IMR-90 (cell line): ENCODE measurements at places on chromosomes 1 and 21.
A peak's percentile ranks its signal among the peaks of the same experiment; 100 is the strongest.

DNA sequence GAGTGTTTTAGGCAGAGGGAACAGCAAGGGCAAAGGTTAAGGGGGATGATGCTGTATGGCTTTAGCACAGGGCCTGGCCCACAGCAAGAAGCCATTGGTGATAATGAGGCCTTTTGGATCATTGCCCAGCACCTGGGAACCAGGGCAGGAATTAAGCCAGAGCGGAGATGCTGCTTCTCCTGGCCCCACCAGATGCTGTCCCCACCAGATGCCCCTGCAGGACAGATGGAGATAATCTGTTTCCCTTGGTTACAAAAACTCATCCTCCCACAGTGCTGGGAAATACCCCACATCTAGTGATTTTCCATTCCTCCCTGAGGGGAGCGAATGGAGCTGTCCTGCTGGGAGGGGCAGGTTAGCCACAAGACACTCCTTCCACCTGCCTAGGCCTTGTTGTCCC, 18.8 kb downstream of the OPRD1 start:
- no peak for DNase-seq

GRCh38 chr1:193705554-193705981, 519.2 kb upstream of the B3GALT2 start:
- no peak for DNase-seq

- DNase-seq: no peak
Observed at GRCh38 chr1:53556657-53557227, 97.5 kb downstream of the DMRTB1 start.

- DNase-seq: no peak
Observed at GRCh38 chr1:41806472-41807155, 112.1 kb downstream of the HIVEP3 start.

DNA sequence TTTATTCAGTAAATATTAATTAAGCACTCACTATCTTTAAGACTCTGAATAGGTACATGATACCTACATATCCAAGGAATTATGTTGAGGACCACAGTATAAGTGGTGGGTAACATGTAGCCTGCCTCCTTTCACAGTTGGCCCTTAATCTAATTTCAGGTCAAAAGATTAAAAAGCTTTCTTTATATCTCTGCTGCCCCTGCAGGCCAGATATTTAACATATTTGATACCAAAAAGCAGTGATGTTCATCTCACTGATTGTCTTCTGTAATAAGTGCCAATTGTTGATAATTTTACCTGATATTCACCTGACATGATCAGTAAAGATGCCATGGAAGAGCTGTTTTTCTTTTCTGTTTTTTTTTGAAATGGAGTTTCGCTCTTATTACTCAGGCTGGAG, 36.5 kb downstream of the RLF start:
- no peak for DNase-seq

DNA sequence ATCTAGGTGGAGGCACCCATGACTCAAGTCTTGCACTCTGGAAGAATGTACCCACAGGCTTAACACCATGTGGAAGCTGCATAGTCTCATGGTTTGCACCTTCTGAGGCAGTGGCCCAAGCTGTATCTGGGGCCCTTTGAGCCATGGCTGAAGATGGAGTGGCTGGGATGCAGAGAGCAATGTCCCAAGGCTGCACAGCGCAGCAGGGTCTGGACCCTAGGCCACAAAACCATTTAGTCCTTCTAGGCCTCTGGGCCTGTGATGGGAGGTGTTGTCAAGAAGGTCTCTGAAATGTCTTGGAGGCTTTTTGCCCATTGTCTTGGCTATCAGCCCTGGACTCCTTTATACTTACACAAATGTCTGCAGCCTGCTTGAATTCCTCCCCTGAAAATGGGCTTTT, 21.4 kb upstream of the FCRL3 start:
- no peak for DNase-seq

- no peak for DNase-seq
Observed at GRCh38 chr1:226629896-226630550, 81.5 kb downstream of the STUM start.

DNA sequence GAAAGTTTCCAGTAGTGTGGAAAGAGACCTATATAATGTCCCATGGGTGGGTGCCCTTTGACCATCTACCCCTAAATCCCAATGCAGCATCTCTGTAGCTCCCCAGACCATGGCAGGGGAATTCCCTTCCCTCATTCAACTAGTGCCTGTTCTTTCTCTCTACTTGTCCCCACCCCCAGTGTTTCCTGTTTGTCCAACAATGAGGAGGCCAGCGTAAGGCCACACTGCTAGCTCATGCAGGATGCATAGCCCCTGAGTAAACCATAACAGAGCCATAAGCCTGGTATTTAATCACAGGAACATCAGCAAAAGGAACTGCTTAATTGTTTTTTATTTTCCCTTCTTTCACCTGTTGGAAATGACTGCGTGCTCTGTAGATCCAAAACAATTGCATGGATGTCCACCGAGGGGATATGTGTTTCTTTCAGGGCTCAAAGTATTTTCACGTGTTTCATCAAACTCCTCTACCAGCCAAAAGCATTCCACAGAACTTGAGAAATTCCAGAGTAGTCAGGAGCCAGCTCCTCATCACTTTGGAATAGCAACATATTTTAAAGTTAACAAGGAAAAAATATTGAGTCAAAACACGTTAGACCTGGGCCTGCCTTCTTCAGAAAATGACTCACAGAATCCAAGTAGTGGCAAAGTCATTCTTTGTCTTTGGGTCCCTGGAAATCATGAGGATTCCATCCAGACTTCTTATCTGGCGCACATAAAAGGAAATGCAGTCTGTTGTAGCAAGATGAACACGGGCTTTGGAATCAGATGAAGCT, 162.5 kb upstream of the SGIP1 start:
- peak; percentile 85 for DNase-seq
